ENCODE measurements at places on chromosomes 12 and 14. TPM values are rescaled to one million over a fixed set of nuclear protein-coding genes. Genes with fewer than 3 reads are reported as not detected.

TBX5 gene
- total RNA-seq, result not detected

GRCh38 chr14:24846261-24846660, 203.7 kb downstream of the STXBP6 start:
- no peak for DNase-seq

GRCh38 chr14:68000511-68000910, 180.9 kb downstream of the RAD51B start:
- DNase-seq, result peak; percentile 38

OR4E2 gene
- total RNA-seq, result not detected

CNTN1 gene
- total RNA-seq, result 4.1 TPM

DNA sequence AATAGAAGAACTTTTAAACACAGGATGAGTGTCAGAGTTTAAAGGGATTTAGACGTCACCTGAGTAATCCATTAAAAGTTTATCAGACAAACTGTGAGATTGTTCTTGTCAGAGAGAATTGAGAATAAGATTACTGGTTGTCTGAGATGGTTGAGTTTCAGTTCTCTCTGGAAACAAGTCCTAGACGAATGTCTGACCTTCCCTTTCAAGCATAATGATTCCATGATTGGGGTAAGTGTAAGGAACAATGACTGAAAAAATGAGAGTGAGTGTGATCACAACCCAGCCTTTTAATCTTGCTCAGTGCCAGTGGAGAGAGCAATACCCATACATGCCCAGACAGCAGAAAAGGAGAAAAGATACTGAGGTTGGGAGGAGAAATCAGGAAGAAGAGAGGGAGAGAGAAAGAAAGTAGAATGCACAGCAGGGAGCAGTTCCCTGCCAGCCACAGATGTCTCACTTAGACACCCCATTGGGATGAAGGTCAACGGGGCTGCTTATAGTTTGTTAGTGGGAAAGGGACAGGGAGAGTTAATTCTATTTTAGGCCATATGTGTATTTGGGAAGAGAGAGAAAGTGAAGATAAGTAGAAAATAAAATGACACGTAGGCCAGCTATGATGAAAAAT, 4.3 kb downstream of the GRIP1 start:
- DNase-seq, result no peak

DNA sequence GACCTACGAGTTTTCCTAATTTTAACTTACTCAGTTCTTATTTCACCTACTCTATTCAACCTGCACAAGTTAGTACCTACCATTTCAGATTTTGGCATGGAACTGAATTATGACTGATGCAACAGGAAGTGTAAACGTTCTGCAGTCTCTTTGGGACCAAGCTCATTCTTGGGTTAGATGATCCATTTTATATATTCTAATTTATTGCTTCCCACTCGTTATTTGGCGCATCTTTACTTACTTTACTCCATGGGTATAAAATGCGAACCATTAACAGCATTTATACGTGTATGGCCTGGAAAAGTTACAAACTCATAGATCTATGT, 1.0 kb upstream of the EML1 start:
- DNase-seq, result no peak

- no peak for DNase-seq
These were observed 11.7 kb upstream of the KCNA5 start for GRCh38 chr12:5031958-5032357.

CCDC59 gene
- 139 TPM for total RNA-seq

MEG3 gene
- not detected for total RNA-seq

- DNase-seq, result no peak
These were observed 114.1 kb downstream of the CCDC60 start for GRCh38 chr12:119448611-119449131.

DNA sequence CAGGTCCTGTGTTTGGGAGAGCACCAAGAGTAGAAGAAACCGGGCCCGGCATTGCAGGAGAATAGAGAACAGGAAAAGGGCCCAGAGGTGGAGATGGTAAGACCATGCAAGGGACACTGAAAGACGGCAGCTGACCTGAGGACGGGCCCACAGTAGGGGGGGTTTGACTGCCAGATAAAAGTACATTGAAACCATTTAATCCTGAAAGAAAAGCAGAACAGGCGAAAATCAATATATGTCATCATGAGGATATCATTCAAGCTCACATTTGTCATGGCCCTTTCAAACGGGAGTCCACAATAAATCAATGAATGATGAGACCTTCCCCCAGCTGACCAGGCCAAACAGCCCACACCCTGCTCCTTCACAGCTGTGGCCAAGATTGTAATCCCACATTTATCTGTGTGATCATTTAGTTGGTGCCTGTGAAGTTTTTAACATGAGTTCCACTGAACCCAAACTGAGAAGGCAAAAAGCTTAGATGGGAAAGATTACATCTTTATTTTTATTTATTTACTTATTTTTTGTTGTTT, 39.5 kb downstream of the E2F7 start:
- DNase-seq, result no peak

DNA sequence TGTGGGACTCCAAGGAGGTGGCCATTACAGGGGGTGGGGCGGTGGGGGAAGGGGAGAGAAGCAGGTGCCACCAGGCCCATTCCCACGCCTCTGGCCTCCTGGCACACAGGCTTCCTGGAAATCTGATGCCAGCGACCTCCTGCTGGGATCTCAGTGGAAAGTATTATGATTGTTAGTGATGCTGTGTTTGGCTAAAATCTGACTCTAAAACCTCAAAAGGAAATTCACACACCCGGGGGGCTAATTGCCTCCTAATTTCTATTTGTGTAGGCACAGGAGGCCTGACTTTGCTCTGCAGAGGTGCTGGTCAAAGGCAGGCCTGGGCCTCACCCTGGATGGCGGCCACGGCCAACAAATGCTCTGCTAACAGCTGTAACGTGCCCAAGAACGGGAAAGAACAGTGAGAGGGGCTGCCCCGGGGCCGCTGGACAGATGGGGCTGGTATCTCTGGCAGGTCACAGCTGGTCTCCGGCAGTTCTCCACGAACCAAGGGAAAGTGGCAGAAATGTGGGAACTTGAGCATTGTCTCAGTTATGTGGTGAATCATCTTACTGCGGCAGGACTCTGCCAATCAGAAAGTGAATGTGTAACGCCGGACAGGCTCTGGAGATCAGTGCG, 14.3 kb downstream of the FAM181A start:
- peak; percentile 83 for DNase-seq

GRCh38 chr12:49019443-49020324, 1.1 kb upstream of the PRKAG1 start:
- DNase-seq, result peak; percentile 35

AJUBA gene
- 65.5 TPM for total RNA-seq

B3GNT4 gene
- total RNA-seq, result 0.22 TPM

LMNTD1 gene
- not detected for total RNA-seq

- DNase-seq, result no peak
These were observed 123.0 kb downstream of the SAMD4A start for GRCh38 chr14:54689928-54690327.

DNA sequence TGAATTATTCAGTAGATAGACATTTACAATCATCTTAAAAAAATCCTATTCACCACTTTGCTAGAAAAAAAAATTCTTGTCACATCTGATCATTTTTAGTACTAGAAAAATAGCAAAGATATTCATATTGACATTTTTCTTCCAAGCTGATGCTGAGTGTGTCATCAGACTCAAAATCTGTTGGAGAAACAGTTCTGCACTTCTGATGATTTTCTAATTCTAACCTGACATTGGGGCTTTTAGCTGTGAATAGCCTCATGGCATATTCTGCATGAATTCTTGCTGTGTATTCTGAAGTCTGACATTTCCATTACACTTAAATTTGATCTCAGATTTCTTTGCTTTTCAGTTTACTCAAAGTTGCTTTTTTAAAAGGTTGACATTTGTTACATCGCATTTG, 150.1 kb downstream of the PIK3C2G start:
- DNase-seq, result no peak

NFKBIA gene
- total RNA-seq, result 58.1 TPM

DNA sequence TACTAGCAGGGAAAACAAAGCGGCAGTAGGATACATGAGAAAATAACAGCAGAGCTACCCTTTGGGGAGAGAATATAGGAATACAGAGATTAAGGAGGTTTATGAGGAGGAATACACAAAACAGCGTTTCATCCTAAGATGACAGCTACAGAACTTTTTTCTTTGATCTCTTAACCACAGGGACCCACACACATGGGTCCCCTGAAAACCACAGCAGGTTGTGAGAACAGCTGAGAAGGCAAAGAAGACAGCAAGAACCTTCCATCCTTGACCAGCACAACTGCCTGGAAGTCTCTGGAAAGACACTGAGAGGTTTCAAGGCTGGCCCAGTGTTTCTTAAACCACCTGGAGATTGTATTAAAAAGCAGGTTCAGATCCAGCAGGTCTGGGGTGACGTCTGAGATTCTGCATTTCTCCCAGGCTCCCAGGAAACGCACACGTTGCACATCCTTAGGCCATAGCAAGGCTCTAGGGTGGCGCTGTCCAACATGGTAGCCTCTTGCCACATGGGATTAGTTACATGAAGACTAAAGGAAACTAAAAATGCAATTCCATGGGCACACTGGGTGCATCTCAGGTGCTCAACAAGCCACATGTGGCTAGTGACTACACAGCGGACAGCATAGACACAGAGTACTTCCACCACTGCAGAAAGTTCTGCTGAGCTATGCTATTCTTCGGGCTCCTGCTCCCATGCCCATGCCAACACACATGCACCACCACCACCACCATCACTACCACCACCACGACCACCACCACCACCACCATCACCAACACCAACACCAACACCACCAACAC, 92.3 kb downstream of the FOXN3 start:
- DNase-seq, result no peak

DNA sequence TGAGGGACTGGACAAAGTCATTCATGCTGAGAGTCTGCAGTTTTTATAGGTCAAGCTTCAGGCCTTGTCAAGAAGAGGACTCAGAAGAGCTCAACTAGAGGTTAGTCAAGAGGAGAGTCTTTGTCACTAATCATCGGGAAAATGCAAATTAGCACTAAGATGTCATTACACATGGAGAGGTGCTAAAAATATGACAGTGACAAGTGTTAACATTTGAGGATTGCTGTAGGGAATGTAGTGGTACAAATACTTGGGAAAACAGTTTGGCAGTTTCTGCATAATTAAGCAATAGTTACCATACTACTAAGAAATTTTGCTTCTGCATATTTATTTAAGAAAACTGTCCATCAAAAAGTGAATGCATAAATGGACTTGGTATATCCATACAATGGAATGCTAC, 60.9 kb upstream of the CSRP2 start:
- no peak for DNase-seq

LRRIQ1 gene
- total RNA-seq, result 0.38 TPM

DNA sequence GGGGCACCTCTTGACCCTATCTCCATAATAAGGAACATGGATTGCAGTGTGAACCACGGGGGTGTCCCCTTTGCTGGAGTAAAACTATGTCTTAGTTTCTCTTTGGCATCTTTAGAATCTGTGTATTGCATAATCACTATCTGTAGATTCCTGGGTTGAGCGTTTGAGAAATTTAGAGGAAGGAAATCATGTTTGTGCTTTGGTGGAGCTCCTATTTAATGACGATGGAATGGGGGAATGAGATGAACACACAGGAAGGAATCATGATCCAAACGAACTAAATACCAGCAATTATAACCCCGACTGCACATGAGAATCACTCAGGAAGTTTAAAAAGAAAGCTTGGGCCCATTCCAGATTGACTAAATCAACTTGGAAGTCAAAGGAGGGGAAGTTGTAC, 1.3 kb upstream of the MYG1 start:
- DNase-seq, result peak; percentile 23

KRT1 gene
- total RNA-seq, result not detected

DNA sequence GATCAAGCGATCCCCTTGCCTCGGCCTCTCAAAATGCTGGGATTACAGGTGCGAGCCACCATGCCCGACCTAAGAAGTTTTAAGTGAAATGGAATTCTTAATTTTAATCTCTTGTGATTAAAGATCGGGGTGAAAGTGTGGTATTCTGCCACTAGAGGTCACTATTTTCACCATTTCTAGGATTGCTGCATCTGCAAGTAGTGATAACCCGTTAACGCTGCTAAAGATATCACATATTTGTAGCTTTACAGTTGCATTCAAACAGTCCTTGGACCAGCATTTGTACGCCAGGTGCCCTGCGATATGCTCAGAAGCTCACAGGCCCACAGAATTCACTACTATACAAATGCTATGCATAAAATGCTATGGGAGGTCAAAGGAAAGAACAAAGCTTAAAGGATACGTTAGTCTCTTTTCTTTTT, 19.3 kb downstream of the CCDC62 start:
- peak; percentile 37 for DNase-seq

GRCh38 chr12:57529831-57530230, 7.2 kb downstream of the MBD6 start:
- no peak for DNase-seq

ABCC9 gene
- total RNA-seq, result 0.02 TPM

PMCH gene
- total RNA-seq, result not detected

DNA sequence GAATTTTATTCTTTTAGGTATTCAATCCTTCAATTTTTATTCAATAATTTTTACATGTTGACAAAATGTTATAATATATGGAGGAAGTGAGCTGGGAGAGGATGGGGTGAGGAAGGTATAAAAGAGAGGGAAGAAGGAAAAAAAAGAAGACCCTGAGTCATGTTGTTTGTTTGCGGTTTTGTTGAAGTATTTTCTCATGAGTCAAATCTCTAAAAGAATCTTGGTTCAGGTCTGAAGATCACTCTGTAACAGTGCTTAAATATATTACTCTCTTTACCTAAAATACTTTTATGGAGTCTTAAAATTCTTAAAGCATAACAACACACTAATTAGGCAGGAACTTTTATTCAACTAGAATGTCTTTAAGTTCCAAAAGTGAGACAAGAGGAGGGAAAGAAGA, 489.6 kb upstream of the GARIN6 start:
- peak; percentile 81 for DNase-seq

DNA sequence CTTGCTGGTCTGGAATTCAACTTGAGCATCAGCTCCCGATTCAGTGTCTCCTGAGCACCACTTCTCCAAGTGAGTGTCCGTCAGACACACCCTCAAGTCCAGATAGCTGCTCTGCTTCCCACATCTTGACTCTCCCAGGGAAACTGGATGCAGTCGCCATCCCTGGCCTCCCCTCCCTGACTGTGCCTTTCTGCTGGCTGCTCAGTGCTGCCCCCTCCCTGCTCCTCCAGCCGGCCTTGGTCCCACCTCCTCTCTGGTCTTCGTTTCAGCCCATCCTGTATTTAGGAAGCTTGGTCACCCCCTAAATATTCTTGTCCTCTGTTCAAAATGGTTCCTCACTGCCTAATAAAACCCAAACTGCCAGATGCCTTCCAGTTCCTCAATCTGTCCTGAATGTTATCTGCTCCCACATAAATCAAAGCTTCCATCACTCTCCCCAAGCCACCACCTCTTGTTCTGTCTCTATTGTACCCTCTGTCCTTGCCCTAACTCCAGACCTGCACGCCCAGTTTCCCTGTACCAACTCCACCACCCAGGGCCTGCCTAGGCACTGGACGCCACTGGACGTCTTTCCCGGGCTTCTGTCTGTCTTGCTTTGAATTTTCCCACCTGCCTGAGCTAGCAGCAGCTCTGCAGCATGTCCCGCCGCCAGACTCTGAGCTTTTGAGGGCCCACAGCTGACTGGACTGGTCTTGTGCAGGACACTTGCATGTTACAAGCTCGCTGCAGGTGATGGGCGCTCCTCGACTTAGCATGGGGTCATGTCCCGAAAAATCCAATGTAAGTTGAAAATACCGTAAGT, 33.8 kb downstream of the CCDC92 start:
- no peak for DNase-seq

GRCh38 chr14:105532735-105533141, 6.4 kb downstream of the TMEM121 start:
- DNase-seq, result no peak
